Glomerular endothelial cell (primary cell): ENCODE measurements at places on chromosomes 16 and 17.

GRCh38 chr16:85384833-85385462 lies 228.2 kb upstream of the GSE1 start:
- no peak for DNase-seq

DNA sequence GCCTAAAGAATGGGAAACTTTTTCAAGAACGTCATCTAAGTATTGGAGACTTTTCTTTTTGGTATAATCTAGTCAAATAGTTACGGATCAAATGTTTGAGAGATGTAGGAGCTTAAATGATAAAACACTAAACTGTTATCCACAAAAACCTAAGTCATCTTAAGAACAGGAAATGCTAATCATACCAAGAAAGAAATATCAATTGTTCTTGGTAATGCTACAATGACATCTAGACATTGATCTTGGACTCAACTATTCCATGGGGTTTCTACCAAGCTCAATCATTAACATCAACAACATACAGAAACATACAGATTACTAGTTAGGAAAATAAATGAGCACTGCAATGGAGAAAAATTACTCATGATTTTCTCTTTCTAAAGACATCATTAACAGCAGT lies 3.8 kb downstream of the NUDT21 start:
- DNase-seq = no peak

DNA sequence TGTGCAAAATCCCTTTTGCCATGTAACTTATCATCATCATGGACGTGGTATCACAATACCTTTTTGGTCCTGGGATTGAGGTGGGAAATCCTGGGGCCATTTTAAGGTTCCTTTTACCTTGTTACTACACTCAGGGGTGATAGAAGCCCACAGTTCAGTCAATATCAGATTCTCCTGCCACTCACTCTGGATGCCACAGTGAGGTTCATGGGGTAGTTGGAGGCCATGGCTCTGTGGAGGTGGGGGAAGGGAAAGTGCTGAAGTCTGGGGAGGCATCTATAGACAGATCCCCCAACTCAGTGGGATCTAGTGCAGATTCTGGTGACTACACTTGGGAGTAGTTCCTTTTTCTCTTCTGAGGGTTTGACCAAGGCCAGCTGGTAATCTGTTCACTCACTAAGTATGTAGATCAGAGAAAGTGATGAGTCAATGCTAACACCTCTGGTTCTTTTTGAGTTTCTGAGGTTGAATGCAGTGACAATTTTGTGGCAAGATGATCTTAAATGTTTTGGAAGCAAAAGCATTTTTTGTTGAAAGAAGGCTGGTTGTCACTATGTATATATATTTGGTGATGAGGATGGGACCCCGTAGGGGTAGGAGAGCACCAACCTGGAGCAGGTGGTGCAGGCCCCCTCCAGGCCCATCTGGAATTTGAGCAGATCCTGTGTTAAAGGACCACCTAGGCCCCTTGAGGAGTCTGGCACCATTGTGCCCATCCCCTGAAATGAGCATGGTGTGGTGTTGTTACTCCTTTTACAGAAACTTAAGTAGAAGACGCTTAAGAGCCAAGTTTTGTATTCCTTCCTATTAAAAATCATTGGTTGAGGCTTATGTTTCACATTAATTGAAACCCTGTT lies 18.8 kb upstream of the IRF8 start:
- no peak for DNase-seq

- no peak for DNase-seq
Observed at GRCh38 chr16:23537390-23537789, 19.8 kb downstream of the EARS2 start.

GRCh38 chr17:81090361-81091136 lies 55.6 kb downstream of the BAIAP2 start:
- no peak for DNase-seq

- DNase-seq = peak; percentile 90
Observed at GRCh38 chr17:17445925-17446665, 30.7 kb upstream of the MED9 start.

DNA sequence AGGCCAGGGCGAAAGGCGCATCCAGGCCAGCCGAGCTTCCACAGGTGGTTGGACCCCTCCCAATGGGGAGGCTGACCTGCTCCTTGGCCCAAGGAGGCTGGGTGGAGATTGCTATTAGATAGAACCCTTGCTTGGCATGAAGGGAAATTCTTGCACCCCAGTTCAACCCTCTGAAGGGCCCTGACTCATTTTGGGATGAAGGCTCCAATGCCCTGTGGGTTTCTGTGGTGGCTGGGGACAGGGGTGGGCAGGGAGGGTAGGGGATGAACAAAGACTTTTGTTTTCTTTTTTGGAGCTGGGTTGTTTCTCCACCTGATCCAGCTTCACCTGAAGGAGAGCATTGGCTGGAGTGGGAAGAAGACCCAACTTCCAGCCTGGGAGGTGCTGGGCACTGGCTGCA lies 16.7 kb upstream of the TBX21 start:
- no peak for DNase-seq

DNA sequence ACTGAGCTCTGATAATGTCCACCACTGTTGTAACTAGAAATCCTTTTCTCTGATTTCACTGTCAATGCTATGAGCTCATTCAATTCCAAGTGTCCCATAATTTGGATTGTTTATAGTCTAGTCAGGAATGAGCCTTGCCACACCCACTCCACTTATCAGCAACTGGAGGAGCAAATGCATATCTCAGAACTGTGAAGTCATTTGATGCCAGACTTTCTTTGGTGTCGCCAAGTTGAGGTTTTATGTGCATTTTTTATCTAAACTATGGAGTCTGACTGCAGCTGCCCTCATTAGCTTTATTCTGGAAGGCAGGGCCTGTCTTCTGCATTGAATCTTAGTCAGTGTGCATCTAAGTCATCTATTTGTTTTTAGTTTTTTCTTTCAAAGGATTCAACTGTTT lies 361.3 kb downstream of the PMP22 start:
- DNase-seq = no peak

GRCh38 chr16:73432850-73433730 lies 385.2 kb upstream of the ZFHX3 start:
- no peak for DNase-seq

- no peak for DNase-seq
Observed at GRCh38 chr16:31453255-31454204, 5.8 kb upstream of the ARMC5 start.

- no peak for DNase-seq
Observed at GRCh38 chr17:79644617-79645016, 33.8 kb upstream of the RBFOX3 start.

- DNase-seq = no peak
Observed at GRCh38 chr17:4712526-4712925, 2.1 kb downstream of the ARRB2 start.

GRCh38 chr16:12327971-12328726 lies 351.6 kb downstream of the SNX29 start:
- no peak for DNase-seq

DNA sequence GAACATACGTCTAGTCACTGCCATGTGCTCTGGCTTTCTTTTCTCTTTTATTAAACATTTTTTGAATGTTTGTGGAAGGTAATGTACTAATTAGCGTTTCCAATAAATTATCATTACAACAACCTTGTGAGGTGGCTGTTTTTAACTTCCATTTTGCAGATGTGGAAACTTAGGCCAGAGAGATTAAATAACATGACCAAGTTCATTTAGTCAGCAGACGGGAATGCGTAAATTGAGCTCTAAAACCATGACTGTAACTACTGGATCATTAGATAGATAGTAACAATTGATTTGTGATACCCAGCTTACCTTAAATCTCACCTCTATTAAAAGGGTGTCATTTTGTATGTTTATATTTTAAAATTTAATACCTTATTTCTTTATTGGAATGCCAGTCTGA lies 49.4 kb downstream of the RABEP1 start:
- no peak for DNase-seq

- DNase-seq = peak; percentile 37
Observed at GRCh38 chr16:1002399-1003166, 21.0 kb downstream of the SOX8 start.

- DNase-seq = no peak
Observed at GRCh38 chr17:10162096-10162495, 36.3 kb downstream of the GAS7 start.

GRCh38 chr17:43628089-43628650 lies 33.6 kb downstream of the MEOX1 start:
- no peak for DNase-seq
